ENCODE measurements at places on chromosomes 7 and 10. TPM values are rescaled to one million over a fixed set of nuclear protein-coding genes. Genes with fewer than 3 reads are reported as not detected.

ANKRD7 gene
- polyA plus RNA-seq, result not detected

MRLN gene
- not detected for polyA plus RNA-seq

IGF2BP3 gene
- not detected for polyA plus RNA-seq

GPR85 gene
- polyA plus RNA-seq, result 0.13 TPM

DNA sequence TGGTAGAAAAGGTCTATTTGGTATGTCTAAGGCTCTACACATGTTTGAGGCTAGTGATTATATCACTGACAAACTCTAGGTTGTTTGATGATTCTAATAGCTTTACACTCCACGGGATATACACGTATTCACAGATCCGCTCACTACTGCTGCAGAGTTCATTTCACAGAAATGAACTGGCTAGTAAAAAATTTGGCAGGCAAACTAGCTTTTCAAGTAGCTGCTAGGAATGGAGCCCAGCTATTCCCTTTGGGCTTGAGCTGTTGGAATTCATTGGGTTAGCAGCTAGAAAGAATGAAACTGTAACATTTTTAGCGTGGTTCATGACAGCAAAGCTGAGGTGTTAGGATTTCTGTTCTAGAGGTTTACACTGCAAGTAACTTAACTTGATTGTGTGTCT is 37.6 kb downstream of the R3HCC1L start:
- no peaks in the 10 kb centered on the region for H3K27me3 ChIP-seq
- H3K36me3 ChIP-seq, result no peaks in the 10 kb centered on the region
- H3K4me3 ChIP-seq, result no peak overlapping the region
- H3K27ac ChIP-seq, result no peak overlapping the region
- no peaks in the 10 kb centered on the region for H3K4me1 ChIP-seq
- no peak for DNase-seq

GRCh38 chr7:4144172-4144701 is 537.9 kb upstream of the FOXK1 start:
- H3K4me3 ChIP-seq, result no peak overlapping the region
- H3K36me3 ChIP-seq, result no peaks in the 10 kb centered on the region
- H3K27me3 ChIP-seq, result no peaks in the 10 kb centered on the region
- no peaks in the 10 kb centered on the region for H3K4me1 ChIP-seq

DNA sequence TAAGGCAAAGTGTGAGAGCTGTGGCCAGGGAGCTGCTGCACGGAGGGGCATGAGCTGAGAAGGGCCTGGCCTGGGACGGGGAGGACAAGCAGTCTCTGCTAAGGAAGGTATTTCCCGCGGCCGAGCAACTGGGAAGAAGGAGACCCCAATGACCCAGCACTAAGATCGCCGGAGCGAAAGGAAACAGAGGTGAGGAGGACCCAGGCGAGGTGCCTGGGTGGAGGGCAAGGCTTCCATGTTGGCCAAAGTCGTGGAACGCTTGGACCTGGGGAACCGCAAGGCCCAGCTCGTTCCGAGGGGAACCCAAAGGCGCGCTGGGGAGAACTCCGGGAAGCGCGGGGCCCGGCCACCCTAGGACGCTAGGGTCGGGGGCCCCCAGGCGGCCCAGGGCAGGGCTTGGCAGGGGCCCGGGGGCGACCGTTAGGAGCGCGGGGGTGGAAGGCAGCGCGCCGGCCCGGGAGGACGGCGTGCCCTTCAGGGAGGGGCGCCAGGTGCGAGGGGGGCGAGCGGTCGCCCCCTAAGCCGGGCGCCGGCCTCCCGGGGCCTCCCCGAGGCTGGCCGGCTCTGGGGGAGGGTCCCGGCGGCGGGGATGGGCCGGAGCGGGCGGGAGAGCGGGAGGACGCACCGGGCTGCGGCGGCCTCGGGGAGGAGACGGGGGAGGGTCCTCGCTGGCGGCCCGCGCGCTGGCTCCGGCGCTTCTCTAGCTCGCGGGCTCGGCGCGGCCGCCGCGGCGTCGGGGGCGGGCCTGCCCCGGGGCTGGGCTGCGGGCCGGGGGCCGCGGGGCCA is 545 bp downstream of the GIGYF1 start:
- H3K36me3 ChIP-seq, result peaks cover 12% of the 10 kb centered on the region
- peak overlapping the region; percentile 67 for H3K4me3 ChIP-seq
- no peak for DNase-seq

- H3K36me3 ChIP-seq, result no peaks in the 10 kb centered on the region
- H3K4me3 ChIP-seq, result no peak overlapping the region
- no peaks in the 10 kb centered on the region for H3K27me3 ChIP-seq
- H3K4me1 ChIP-seq, result no peaks in the 10 kb centered on the region
- no peak for DNase-seq
- no peak overlapping the region for H3K27ac ChIP-seq
Observed at GRCh38 chr7:51630933-51631332, 314.3 kb upstream of the COBL start.

GRCh38 chr10:84416245-84416555 is 87.8 kb downstream of the CCSER2 start:
- H3K4me1 ChIP-seq, result no peaks in the 10 kb centered on the region
- H3K27ac ChIP-seq, result no peak overlapping the region
- no peak overlapping the region for H3K4me3 ChIP-seq
- H3K27me3 ChIP-seq, result no peaks in the 10 kb centered on the region
- no peak for DNase-seq

DNA sequence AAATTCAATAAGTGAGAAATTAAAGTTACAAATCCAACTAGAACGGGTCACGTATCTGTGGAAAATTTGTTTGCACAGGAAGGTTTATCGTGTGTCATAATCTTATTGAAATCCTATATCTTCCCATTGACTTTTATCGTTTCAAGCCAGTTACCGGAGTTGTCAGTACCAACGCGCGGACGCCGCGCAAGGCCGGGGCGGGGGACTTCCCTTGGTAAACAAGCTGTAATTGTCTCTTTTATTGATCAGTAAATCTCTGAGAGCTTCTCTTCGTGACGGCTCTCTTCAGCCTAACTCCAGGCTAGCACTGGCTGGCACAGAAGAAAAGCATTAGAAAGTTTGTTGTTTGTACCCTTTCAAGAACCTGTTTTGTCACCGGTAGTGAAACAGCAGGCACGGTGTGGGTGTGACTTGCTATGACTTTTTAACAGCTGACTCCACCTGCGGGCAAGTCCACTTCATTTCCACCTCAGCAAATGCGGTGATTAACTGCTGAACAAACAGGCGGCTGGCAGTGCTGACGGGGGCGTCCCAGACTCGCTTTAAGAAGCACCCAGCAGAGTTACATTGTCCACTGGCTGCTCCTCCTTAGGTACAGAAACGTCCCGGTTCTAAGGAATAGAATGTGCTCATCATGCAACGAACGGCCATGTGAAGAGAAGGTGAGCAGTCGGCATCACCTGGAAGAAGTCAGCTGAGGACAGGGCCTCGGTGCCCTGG is 215.8 kb downstream of the MAD1L1 start:
- DNase-seq, result no peak
- H3K27ac ChIP-seq, result no peak overlapping the region
- H3K4me1 ChIP-seq, result no peaks in the 10 kb centered on the region
- no peaks in the 10 kb centered on the region for H3K27me3 ChIP-seq
- H3K36me3 ChIP-seq, result peaks cover 13% of the 10 kb centered on the region

DNA sequence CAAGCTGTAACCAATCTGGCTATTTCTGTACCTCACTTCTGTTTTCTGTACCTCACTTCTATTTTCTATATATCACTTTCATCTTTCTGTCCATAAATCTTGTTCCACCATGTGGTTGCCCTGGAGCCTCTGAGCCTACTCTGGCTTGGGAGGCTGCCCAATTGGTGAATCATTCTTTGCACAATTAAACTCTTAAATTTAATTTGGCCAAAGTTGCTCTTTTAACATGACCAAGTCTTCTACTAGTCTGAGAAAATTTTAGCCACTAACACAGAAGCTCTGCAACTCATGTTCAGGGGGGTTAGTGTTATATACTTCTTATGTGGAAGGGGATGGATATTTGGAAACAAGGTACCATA is 503.5 kb downstream of the KIF20B start:
- no peaks in the 10 kb centered on the region for H3K27me3 ChIP-seq
- DNase-seq, result no peak
- H3K27ac ChIP-seq, result no peak overlapping the region
- H3K4me1 ChIP-seq, result no peaks in the 10 kb centered on the region
- no peak overlapping the region for H3K4me3 ChIP-seq

DNA sequence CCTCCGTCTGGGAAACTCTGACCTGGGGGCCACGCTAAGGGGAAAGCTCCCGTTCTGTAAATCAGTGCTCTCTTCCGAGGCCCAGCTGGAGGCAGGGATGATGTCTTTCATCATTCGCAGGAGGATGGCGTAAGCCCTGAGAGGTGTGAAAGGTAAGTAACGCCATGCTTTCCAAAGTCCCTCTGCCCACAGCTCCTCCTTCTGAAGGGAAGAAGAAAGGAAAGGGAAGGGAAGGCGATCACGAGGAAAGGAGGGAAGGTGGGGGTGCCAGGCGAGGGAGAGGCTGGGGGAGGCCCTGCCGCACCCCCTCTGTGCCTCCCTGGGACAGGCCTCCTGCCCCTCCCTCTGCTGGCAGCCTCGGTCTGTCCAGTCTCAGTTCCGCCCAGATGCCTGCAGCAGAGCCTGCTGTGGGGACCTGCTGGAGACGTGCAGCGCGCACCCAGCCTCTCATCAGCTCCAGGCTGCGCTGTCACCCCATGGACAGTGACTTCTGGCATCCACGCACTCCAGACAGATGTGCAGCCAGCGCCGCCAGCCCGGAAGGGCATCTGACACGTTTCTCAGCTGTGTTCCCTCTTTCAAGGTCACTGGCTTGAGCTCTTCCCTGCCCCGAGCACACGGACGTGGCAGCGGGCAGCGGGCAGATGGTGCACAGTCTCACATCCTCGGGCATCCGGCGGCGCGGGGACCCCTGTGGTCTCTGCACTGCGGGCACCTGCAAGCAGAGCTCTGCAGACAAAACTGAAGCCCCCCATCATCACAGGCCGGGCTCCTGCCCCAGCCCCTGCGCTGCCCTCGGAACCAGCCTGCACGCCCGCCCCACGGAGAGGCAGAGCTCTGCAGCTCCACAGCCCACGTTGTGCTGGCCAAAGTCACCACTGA is 60.6 kb downstream of the INSIG1 start:
- no peaks in the 10 kb centered on the region for H3K4me1 ChIP-seq
- no peak for DNase-seq
- no peaks in the 10 kb centered on the region for H3K27me3 ChIP-seq
- no peaks in the 10 kb centered on the region for H3K36me3 ChIP-seq

DNA sequence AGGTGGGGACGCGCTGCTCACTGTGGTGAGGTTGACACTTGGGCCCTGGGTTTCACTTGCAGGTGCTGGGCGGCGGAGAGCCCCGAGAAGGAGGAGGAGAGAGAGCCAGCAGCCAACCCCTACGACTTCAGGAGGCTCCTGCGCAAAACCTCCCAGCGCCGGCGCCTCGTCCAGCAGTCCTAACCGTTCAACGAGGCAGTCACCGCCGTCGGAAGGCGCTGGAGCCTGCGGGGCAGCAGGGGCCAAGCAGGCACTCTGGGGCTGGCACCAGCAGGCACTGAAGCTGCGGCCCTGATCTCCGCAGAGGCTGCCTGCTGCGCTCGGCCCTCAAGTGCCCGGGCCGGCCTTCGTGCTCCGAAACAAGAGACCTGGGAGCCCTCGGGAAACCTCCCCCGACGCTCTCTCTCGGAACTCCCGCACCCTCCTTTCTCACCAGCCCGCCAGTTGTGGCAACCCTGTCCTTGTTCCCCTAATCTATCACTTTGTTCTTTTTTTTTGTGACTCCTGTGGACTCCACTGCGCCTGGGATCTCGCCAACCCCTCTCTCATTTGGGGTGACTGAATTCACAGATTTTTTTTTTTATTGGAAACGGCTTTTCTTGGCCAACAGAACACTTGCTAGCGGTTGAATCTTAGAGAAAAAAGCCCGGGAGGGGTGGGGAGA is 4.7 kb upstream of the GAD2 start:
- no peaks in the 10 kb centered on the region for H3K36me3 ChIP-seq
- H3K27me3 ChIP-seq, result peaks cover 21% of the 10 kb centered on the region
- H3K4me1 ChIP-seq, result no peaks in the 10 kb centered on the region
- no peak for DNase-seq

GRCh38 chr10:63441404-63441803 is 24.4 kb downstream of the JMJD1C start:
- DNase-seq, result no peak
- no peak overlapping the region for H3K27ac ChIP-seq
- H3K36me3 ChIP-seq, result no peaks in the 10 kb centered on the region

- H3K36me3 ChIP-seq, result no peaks in the 10 kb centered on the region
- H3K27me3 ChIP-seq, result no peaks in the 10 kb centered on the region
- no peak overlapping the region for H3K4me3 ChIP-seq
- no peak overlapping the region for H3K27ac ChIP-seq
Observed at GRCh38 chr10:126759531-126759930, 89.0 kb upstream of the C10orf90 start.

DNA sequence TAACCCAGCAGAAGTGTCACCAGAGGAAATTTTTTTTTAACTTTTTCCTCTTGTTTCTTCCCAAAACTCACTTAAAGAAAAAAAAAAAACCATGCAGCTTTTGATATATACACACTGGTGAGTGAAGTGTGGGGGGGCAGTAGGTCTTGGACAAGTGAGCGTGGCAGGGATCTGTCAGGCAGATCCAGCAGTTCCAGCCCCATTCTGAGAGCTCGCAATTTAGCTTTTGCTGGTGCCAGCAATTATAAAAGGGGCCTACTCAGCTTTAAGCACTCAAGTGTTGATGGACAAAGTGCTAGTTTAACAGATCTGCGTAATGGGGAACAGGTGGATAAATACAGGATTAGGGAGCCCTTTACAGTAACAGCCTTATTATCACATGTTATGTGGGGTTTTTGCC is 619.2 kb upstream of the GALNT17 start:
- no peak for DNase-seq
- no peak overlapping the region for H3K4me3 ChIP-seq
- no peaks in the 10 kb centered on the region for H3K27me3 ChIP-seq
- H3K27ac ChIP-seq, result no peak overlapping the region
- no peaks in the 10 kb centered on the region for H3K36me3 ChIP-seq

- no peak overlapping the region for H3K27ac ChIP-seq
- DNase-seq, result no peak
- no peaks in the 10 kb centered on the region for H3K27me3 ChIP-seq
- H3K36me3 ChIP-seq, result no peaks in the 10 kb centered on the region
Observed at GRCh38 chr10:133462512-133463305, 9.0 kb downstream of the SCART1 start.

- no peaks in the 10 kb centered on the region for H3K36me3 ChIP-seq
- DNase-seq, result no peak
- no peak overlapping the region for H3K27ac ChIP-seq
- H3K4me1 ChIP-seq, result no peaks in the 10 kb centered on the region
- no peaks in the 10 kb centered on the region for H3K27me3 ChIP-seq
- H3K4me3 ChIP-seq, result no peak overlapping the region
Observed at GRCh38 chr7:7795630-7796121, 77.3 kb upstream of the RPA3 start.

Measured in naive thymus-derived CD4-positive, alpha-beta T cell (primary cell).